ENCODE measurements at places on chromosomes 5 and 9.

DNA sequence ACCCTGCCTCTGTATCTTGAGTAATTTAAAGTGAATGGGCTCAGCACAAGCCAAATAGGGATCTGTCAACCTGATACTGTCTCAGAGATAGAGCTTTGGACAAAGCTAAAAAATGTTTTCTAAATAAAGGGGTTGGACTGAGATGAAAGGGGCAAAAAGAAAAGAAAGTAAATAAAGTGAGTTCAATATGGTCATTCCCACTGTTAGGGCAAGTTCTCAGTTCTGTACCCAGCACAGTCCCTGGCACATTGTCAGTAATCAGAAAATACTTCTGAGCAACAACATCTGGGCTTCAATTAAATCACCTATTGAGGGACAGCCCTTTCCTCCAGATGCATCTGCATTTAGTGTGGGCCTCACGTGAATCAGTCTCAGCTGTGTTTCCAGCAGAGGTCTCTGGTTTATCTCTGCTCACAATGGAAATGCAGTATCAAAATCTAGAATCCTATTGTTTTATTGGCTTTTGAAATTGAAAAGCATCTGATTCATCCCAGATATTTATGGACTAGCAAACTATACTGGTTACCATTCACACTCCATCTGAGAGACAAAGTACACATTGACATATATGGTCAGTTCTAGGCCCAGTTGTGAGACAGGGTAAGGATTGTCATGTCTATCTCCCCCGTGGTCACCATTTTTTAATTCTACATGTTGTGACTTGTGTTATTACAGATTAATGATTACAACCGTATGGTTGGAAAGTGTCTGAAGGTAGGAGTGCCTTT lies 35.6 kb downstream of the ZNF474 start:
- no peak for DNase-seq

GRCh38 chr9:85536076-85536475 lies 205.7 kb downstream of the AGTPBP1 start:
- peak; percentile 13 for DNase-seq

GRCh38 chr9:98575379-98576346 lies 133.1 kb downstream of the GABBR2 start:
- peak; percentile 47 for DNase-seq

DNA sequence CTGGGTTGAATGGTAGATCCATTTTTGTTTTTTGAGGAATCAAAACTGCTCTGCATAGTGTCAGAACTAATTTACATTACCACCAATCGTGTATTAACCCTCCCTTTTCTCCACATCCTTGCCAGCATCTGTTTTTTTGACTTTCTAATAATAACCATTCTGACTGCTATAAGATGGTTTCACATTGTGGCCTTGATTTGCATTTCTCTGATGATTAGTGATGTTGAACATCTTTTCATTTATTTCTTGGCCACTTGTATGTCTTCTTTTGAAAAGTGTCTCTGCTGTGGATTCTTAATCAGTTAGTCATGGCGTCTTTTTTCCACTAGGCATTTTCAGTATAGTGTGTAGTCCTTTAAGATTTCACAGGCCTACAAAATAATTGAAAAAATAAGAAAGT lies 2144.3 kb upstream of the C9orf72 start:
- peak; percentile 22 for DNase-seq

GRCh38 chr5:133938039-133938821 lies 30.2 kb downstream of the C5orf15 start:
- DNase-seq, result no peak

GRCh38 chr9:127311239-127311741 lies 46.7 kb downstream of the GARNL3 start:
- DNase-seq, result peak; percentile 55
